Frontal cortex (tissue), 4 donors: ENCODE measurements at places on chromosomes 2 and 18. TPM values are rescaled to one million over a fixed set of nuclear protein-coding genes. Genes with fewer than 3 reads are reported as not detected.

Gene FBXO11
- 212 TPM for total RNA-seq

Gene FSHR
- not detected for total RNA-seq

Gene TET3
- total RNA-seq = 15.9 TPM

DNA sequence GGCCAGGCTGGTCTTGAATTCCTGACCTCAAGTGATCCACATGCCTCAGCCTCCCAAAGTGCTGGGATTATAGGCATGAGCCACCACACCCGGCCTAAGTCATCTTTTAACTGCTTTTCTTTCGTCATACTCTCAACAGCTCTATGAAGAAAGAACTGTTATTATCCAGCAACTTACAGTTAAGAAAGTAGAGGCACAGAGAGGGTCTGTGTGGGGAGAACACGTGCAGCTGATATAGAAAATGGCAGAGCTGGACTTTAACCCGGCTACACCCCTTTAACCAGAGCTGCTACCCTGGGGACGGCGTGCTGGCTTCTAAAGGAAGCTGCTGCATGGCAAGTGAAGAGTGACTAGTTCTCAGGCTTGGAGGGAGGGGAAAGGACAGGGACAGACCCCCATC is 25.5 kb downstream of the IGFBP2 start:
- no peak for DNase-seq

DNA sequence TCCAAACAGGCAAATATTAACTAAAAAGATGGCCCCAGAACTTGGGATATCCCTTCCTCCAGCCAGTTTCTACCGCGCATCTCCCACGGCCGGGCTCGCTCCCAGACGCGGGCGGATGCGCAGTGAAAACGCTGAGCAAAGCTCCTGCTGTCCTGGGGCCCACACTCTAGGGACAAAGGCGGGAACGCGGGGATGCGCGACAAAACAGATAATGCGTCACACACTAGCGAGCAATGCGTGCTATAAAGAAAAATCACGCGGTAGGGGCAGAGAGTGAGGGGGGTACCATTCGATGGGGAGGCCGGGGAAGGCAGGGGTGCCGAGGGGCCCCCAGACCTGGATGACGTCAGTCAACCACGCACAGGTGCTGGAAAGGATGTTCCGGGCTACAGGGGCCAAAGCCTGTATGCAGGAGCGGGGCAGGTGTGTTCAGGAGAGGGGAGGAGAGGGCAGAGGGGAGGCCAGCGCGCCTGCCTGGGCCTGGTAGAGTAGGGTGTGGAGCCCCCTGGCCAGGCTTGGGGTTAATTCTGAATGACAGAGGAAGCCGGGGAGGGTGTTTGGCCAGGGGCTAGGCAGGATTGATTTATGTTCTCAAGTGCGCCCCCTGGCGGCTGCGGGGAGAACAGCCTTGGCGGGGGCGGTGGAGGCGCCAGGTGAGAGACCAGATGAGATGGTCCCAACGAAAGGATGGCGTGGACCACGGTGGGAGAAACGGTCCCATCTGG is 14.9 kb upstream of the ITM2C start:
- no peak for DNase-seq

GRCh38 chr2:69453475-69454129 is 16.4 kb upstream of the NFU1 start:
- DNase-seq = no peak

- no peak for DNase-seq
Measured at GRCh38 chr2:204033611-204034495, 97.3 kb downstream of the ICOS start.
